Cardiac fibroblast (primary cell): ENCODE measurements at places on chromosomes 6 and 20.

- DNase-seq = no peak
Measured at GRCh38 chr6:163608204-163608644, 193.7 kb downstream of the QKI start.

- DNase-seq = no peak
Measured at GRCh38 chr6:15493437-15494168, 169.2 kb downstream of the DTNBP1 start.

DNA sequence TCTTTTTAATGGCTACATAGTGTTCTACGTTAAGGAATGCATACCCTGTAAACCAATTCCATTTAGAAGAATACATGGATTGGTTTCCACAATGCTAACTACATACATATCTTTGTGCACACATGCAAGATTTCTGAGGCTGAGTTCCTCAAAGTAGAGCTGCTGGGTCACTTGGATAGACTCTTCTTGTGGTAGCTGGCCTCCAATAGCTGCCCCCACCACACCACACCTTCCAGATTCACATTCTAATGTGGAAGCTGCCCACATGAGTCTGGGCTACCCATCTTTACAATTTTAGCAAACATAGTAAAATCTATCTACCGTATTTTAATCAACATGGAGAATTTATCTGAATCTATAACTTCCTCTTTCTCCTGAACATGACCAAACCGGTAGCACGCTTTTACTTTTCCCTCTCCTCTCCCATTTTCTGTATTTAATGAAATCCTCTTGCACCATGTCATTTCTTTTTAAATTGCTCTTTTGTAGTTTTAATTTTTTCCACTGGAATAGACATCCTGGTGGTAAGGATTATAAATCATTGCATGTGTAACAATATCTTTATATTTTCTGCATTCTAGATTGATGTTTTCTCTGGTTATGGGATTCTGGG, 74.7 kb upstream of the CITED2 start:
- no peak for DNase-seq

DNA sequence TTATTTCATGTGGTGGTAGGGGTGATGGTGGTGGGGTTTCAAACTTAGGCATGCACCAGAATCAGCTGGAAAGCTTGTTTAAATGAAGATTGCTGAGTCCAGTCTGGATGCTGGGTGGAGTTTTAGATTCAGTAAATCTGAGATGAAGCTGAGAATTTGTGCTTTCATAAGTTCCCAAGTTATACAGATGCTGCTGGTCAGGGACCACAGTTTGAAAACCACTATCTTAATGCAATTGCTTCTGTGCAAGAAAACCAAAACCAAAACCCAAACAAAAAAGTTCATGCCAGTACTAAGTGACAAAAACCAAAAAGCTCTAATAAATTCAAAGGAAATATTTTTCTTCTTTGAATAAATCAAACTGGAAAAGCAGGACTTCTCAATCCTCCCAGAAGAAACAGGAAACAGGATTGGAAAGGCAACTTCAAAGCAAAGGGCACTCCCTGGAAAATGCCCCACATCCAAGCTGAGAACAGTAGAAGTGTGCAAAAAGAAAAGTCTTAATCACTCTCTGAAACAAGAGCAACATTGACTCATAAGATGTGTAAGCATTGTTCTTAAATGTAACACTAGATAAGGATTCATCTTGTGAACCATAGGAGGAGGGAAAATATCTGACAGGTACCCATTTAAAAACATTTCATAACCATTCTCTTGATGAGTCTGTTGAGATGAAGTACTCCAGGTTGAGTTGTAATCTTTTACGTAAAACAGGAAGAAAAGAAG, 481.5 kb upstream of the HSF2 start:
- peak; percentile 15 for DNase-seq

DNA sequence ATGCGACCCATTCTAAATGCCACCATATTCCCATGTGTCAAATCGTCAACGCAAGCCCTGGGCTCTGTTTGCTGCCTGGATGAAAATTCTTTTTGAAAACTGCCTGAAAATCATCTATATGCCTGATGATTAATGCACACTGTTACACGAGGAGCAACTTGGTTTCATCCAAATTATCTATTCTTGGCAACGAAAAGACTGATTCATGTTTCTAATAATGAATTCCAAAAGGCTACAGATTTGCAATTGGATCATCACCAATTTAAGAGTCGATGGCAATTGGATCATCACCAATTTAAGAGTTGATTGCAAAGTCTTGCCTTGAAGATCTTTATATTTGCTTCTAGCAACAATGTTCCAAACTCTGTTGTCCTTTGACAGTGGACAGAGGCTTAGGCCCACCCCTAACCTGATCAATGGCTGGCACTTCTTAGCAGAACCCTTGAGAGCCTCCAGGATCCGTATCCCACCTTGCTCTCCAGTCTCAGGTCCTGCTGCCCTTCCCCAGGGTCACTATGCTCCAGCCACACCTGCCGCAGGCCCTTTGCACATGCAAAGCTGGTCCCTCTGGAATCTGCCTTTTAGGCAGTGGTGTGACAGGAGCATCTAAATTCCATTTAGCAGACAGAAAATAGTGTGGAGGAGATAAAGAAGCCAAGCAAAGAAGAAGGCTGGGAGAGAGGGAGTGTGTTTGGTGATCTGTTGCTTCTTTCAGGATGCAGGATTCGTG, 460.9 kb upstream of the SULF2 start:
- no peak for DNase-seq

- DNase-seq = peak; percentile 3
Measured at GRCh38 chr6:25596928-25597818, 54.8 kb upstream of the SCGN start.

DNA sequence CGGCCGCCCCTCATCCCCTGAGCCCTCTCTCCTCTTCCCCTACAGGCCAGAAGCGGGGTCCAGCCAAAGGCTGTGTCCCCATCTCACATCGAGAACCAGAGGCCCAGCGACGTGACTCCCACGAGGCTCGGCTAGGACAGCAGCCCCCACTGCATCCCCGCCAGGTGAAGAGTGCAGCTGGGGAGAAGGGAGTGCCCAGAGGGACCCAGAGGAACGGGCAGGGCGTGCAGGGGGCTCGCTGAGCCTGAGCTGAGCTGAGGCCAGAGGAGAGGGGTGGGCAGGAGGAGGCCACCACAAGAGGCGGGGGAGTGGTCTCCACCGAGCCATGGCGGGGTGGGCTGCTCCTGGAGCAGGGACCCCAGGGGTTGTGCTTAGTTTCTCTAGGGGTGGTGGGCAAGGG, 32.6 kb downstream of the KCNQ2 start:
- no peak for DNase-seq

GRCh38 chr20:61203320-61203719, 48.7 kb upstream of the CDH4 start:
- DNase-seq = no peak

DNA sequence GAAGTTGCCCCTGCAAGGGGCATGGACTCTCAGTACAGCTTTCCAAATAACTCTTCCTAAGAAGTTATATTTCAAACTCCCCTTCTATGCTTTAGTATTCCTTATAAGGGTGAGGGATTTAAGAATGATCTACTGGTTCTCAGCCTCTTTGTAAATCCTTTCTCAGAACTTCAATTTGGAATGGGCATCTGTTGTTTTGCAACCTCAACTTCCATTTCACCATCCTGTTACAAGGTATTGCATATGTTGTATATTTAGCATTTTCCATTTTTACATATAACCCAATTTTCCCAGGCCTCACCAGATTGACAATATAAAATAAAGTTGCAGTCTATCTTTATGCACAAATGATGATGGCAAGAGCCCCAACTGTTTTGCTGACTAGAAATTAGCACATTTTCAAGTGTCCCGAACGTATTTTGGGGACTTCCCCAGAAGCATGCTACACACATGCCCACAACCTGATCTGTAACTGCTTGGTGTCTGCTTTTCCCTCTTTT, 154.9 kb upstream of the CARMIL1 start:
- DNase-seq = no peak

DNA sequence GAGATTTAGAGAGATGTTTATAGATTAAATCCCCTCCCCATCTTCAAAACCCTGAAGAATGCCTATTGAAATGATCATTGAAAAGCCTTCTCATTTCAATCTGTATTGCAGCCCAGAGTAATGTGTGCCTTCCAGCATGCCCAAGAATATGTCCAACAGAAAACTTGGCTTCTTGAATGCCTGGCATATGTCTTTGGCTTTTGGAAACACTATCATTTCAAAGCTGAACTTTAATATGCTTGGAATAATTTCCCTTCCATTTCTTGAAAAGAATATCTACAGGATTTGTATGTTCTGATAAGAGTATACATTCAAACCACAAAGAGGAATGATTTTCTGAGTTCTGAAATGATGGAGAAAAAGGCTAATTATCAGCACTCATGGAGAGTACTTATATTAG, 11.9 kb upstream of the PBOV1 start:
- DNase-seq = no peak

DNA sequence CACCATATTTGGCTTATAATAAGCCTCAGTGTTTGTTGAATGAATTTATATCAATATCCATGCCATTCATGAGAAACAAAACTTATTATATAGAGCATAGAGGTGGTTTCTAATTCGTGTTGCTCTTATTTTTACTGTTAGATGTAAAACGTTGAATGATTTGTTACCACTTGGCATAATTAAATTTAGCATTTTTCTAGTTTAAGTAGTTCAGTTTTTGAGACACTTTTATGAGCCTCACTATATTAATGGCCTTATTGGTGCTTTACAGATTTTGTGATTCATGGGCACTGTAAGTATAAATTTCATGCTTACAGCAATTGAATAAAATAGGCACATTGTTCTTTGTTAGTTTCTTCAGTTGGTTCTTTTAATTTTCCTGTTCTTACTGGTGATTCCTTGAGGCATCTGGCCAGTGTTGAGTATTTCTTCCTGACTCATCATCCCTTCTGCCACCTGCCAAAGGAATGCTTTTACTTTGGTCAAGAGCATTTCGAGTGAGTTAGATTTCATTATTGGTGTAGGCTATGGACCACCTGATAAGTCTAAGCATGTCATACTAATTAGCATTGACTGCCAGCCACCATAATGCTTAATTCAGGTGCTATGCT, 34.8 kb downstream of the CDKAL1 start:
- no peak for DNase-seq

DNA sequence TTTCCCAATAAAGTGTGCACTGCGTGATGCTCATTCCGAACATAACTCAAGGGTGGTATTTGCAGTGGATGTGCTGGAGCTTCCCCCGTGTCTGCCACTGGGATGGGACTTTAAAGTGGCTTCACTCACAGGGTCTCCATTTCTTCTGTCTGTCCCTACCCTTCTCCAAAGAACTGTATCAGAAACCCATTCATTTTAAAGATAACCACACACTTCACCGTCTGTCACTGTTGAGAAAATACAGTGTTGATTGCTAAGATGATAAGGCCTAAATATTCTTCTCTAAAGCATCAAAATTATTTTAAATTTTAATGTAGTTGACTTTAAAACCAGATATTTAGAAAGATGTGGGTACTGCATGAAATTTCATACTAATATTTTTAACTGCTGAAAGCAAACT, 161.4 kb downstream of the TMEM242 start:
- no peak for DNase-seq

- no peak for DNase-seq
Measured at GRCh38 chr6:158591134-158591809, 31.4 kb downstream of the TMEM181 start.

DNA sequence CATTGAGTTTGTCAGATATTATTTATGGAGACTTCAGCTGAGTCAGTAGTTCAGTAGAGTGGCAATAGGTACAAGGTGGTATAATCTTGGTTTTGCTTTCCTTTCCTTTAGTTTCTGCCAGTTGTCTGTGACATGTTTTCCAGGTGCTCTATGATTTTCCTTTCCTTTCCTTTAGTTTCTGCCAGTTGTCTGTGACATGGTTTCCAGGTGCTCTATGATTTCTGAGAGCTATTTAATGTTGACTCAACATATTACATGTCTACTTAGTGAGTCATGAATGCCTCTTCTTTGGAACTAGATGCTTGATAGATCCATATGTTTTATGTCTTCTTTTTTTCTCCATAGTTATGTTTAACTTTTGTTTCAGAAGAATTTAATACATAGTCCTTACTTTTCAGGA, 186.4 kb upstream of the DEFB112 start:
- no peak for DNase-seq

- DNase-seq = no peak
Measured at GRCh38 chr20:43863821-43864544, 50.7 kb upstream of the TOX2 start.

DNA sequence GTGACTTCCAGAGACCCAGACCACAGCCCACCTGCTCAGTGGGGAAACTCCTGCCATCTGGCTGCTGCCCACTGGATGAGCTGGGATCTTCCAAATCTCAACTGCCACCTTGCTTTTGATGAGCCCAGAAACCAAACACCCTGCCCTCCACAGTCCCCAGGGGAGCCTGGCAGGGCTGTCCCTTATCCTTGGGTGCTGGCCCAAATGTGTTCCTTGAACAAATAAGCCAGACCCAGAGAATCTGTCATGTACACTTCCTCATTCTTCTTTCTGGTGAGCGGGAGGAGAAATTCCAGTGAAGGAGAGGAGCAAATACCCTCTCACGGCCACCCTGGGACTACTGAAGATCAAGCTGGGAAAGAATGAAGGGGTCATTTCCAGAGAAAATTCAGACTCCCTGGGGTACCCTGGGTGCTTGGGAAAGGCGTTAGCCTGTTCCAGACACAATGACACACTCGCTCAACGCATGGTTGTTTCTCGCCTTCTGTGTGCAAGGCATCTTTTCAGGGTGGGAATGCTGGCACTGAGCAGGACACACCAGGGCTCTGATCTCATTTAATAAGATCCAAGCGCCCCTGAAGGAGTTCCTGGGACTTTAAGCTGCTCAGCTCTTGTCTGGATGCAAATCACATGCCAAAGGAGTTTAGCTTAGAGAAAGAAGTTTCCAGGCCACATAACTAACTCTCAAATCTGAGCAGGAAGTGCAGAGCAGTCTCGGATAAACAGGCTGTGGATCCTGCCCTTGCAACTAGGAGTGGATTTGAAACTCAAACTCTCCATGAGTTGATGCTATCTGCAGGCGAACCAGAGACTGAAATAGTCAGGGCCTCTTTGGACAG, 38.5 kb downstream of the PXDC1 start:
- DNase-seq = no peak

DNA sequence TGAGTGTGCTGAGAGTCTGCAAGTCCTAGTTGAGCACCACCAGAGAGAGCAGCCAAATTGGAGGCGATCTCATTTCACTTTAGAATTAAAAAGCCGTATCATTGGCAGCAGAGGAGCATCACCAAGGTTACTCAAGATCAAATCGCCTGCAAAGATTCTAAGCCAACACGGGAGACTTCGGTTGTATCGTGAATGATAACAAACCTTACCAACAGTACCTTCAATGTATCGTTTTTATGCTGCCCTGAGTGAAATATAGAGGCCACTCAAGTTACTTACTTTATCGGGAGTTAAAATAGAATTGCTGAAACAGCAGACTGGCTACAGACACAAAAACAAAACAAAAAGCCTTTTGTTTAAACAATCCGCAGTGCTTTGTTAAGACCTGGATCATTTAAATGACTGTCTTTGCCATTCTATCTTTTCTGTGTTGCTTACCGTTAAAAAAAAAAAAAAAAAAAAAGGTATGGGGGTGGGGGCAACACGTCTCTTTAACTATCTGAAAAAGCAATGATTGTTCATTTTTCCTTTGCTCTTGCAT, 14.2 kb downstream of the NHSL1 start:
- peak; percentile 33 for DNase-seq

- DNase-seq = no peak
Measured at GRCh38 chr20:50146214-50146613, 7.3 kb downstream of the PEDS1 start.

GRCh38 chr20:10672624-10673127, 1.1 kb downstream of the JAG1 start:
- DNase-seq = peak; percentile 67
